GM12891 (cell line): ENCODE measurements at places on chromosomes 5 and 9.

DNA sequence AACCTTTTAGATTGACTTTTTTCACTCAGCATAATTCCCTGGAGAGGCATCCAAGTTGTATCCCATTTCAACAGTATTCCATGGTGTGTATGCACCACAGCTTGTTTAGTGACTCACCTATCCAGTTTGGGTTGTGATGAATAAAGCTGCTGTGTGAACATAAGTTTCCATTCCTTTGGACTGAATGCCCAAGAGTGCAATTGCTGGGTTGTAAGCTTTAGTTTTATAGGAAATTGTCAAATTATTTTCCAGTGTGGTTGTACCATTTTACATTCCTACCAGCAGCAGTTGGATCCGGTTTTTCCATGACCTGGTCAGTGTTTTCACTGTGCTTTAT lies 60.9 kb upstream of the TMED7 start:
- DNase-seq = no peak

DNA sequence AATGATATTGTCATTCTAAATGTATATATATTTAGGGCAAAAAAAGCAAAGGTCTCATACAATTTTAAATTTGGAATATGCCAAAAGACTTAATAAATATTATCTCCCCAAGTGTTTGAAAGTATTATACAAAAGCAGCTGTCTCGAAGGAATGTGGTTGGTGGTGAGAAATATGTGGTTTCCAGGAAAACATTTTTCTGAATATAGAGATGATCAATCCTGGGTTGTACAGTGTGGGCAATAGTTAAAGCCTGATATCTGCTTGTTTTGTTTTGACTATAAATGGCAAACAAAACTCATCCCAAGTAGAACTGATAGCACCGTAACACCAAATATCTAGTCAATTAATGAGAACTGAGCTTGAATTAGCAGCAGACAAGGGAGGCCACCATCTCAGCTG lies 391.8 kb upstream of the CD180 start:
- DNase-seq = no peak

GRCh38 chr9:75063556-75064305 lies 24.2 kb downstream of the NMRK1 start:
- no peak for DNase-seq

- no peak for DNase-seq
Observed at GRCh38 chr5:159184858-159185381, 24.4 kb downstream of the RNF145 start.

DNA sequence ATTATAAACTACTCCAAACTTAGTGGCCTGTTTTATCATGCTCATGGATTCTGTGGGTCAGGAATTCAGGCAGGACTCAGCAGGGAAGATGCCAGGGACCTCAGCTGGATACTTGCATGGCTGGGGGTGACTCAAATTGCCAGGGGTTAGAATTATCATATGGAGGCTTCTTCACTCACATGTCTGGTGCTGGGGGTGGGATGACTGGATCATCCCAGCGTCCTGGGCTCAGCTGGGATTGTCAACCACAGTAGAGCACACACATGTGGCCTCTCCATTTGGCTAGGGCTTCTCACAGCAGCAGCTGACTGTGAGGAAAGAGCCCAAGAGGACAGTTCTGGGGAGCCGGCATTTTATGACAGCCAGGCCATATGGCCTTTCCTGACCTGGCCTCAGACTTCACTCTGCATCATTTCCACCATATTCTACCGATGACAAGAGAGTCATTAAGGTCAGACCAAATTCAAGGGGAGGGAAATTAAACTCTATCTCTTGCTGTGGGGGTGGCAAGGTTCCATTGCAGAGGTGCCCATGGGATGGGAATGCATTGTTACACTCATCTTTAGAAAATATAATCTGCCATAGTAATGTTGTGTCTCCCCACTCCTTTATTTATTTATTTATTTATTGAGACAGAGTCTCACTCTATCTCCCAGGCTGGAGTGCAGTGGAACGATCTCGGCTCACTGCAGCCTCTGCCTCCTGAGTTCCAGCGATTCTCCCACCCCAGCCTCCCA lies 5.2 kb upstream of the GRK6 start:
- no peak for DNase-seq
